Globus pallidus (tissue), 1 donor: ENCODE measurements at places on chromosomes 16 and 17.

GRCh38 chr17:81192386-81193050 lies 26.5 kb upstream of the AATK start:
- no peak for DNase-seq

DNA sequence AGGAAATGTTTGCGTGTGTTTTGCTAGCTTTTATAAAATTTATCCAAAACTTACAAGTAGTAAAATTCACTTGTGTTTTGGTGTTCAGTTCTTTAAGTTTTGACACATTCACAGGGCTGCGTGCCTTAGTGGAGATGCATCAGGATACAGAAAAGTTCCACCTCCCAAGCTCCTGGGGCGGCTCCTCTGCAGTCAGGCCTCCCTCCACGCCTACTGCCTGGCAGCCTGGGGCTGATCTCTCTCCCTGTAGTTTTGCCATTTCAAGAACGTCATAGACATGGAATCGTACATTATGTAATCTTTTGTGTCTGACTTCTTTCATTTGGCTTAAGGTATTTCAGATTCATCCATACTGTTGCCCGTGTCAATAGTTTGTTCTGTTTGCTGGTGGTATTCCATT lies 27.2 kb upstream of the IRF8 start:
- DNase-seq: no peak

GRCh38 chr17:17819561-17819995 lies 17.2 kb downstream of the SREBF1 start:
- DNase-seq: peak; percentile 71

DNA sequence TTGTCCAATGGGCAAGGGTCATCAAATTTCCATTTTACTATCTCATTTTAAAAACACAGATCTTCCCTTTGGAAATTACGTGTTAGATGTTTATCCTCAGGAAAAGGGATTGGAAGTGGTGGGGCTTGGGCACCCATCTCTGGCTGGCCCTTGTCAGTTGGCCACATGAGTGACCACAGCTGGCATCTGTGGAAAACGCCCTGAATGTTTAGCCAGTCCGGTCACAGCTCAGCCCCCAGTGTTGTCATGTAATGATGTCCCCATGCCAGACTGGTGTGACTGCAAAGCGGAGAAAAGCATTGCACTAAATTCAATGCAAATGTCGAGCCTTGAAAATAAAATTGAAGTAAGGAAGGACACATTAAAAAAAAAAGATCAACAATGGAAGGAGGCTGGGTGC lies 53.0 kb downstream of the TMC6 start:
- peak; percentile 86 for DNase-seq

- DNase-seq: no peak
Observed at GRCh38 chr17:81132770-81133723, 32.3 kb upstream of the PVALEF start.

- no peak for DNase-seq
Observed at GRCh38 chr16:64950262-64950661, 171.6 kb downstream of the CDH11 start.

- DNase-seq: no peak
Observed at GRCh38 chr16:1493746-1494094, 560 bp downstream of the TELO2 start.

DNA sequence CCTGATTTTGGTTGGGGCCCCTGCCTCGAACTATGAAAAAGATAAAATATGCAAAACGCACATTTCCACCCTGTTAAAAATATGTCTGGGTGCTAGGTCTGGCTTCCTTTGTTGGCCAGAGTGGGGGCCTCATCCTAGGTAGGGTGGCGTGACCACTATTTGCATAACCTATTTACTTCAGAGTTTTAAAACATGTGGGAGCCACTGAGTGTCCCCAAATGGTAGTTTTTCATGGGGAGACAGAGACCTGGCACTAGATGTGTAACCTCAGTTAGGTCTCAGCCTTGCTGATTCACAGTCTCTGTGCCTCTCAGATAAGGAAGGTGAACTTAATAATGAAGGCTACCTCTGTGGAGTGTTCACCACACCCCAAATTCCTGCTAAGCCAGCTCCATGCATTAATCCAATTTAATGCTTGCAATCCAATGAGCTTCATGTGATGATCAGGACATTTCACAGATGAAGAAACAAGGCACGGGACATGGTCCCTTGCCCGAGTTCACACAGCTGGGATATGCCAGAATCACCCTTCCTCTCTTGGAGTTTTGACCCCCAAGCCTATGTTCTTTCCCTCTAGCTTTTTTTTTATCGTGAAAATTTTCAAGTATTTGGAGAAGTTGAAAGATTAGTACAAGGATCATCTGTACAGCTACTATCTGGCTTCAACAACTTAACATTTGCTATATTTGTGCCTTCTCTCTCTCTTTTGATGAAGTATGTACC lies 103.4 kb downstream of the IRF8 start:
- DNase-seq: no peak

DNA sequence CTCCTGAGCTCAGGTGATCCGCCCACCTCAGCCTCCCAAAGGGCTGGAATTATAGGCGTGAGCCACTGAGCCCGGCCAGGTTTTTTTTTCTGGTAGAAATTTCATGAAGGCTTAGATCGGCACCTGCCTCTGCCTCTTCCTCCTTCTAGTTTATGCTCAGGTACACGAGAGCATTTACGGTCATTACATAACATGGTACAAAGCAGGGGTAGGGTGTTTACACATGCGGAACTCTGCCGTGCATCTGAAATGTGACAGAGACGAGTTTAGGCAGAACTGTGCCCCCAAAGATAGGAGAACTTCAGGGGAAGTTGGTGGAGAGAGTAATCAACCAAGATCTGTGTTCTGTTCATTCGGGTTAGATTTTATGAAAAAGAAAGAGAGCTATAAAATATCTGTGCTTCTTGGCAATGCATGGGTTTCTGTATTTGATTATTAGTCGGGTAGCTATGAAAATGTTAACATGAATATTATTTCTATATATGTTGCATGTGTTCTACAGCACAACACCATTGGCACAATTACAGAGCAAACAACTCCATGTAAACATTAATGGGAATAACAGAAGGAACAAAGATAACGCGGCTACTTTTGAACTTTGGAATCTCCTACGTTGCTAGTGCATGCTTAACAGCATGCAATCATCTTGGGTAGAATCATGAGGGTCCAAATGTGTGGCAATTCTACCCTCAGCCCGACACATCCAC lies 23.5 kb upstream of the MAP2K6 start:
- DNase-seq: no peak

GRCh38 chr17:19248151-19248927 lies 11.2 kb downstream of the EPN2 start:
- no peak for DNase-seq

DNA sequence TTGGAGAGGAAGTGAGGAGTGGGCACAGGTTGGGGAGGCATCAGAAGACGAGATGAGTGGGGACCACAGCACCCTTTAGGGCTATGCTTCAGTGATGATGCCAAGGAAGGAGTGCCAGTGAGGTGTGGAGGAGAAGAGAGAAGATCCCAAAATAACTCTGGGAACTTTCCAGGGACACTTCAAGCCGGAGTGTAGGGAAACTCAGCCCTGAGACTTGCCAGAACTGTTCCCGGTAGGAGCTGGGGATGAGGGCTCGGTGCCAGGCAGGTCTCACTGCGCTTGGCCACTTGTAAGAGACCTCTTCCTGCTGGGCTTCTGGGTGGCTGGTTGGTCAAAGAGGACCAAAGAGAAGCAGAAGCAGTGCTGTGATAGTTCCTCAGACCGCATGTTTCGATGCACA lies 63.6 kb downstream of the SHISA6 start:
- DNase-seq: no peak

DNA sequence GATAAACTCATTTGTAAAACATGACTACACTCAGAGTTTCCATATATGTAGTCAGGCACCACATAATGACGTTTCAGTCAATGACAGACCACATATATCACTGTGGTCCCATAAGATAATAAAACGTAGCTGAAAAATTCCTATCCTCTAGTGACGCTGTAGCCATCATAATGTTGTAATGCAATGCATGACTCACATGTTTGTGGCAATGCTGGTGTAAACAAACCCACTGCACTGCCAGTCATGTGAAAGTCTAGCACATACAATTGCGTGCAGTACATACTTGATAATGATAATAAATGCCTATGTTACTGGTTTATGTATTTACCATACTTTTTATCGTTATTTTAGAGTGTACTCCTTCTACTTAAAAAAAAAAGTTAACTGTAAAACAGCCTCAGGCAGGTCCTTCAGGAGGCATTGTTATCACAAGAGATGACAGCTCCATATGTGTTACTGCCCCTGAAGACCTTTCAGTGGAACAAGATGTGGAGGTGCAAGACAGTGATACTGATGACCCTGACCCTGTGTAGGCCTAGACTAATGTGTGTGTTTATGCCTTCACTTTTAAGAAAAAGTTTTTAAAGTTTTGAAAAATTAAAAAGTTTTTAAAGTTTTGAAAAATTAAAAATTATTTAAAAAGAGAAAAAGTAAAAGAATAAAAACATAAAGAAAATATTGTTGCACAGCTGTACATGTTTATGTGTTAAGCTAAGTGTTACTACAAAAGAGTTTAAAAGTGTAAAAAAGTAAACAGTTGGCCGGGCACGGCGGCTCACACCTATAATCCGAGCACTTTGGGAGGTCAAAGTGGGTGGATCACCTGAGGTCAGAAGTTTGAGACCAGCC lies 9.0 kb downstream of the STAT5B start:
- DNase-seq: no peak

DNA sequence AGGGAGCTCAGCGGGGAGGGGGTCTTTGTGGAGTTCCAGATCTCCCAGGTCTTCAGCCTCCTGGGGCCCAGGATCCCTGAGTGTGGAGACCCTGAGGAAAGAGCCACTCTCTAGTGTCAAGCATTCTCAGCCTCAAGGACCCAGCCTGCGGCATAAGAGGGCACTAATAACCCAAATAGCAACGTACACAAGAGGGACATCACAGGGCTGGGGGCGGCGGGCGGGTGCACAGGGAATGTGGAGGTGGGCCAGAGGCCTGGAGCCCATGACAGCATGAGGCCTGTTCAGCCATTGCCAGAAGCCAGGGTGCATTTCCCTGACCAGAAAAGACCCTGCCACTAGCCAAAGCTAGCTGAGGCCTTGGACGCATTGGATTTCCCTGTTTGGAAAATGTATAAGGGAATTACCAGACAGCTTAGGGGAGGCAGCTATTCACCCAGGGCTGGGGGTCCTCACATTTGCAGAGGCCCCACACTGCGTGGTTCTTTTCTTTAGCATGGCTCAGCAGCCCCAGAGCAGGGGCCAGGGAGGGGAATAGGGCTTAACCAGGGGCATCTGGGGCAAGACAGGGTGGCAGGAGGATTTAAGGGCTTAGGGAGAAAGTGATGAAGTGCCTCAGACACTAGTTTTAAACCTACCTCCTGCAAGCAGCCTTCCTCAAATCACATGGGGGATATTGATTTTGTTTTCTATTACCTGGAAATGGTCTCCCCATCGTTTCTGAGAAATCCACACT lies 13.5 kb upstream of the ALOX15B start:
- no peak for DNase-seq

GRCh38 chr16:23424292-23424958 lies 28.6 kb downstream of the COG7 start:
- DNase-seq: no peak

GRCh38 chr16:76059186-76059585 lies 218.0 kb upstream of the CNTNAP4 start:
- peak; percentile 42 for DNase-seq

DNA sequence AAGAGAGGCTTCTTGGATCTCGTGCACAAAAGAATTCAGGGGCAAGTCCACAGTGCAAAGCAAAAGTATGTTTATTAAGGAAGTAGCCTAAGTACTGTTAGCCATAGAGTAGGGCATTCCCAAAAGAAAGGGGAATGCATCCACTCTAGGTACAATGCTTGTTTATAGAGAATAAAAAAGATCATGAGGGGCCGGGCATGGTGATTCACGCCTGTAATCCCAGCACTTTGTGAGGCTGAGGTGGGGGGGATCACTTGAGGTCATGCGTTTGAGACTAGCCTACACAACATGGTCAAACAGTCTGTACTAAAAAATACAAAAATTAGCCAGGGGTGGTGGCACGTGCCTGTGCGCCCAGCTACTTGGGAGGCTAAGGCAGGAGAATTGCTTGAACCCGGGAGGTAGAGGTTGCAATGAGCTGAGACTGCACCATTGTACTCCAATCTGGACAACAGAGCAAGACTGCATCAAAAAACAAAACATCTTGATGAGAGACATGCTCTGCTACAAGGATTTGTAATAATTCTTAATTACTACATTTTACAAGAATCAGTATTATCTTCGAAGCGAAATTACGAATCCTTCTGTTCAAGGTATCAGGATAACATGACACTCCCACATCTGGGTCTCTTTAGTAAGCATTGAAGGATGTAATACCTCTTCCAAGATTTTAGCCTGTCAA lies 191.6 kb downstream of the CPPED1 start:
- no peak for DNase-seq

DNA sequence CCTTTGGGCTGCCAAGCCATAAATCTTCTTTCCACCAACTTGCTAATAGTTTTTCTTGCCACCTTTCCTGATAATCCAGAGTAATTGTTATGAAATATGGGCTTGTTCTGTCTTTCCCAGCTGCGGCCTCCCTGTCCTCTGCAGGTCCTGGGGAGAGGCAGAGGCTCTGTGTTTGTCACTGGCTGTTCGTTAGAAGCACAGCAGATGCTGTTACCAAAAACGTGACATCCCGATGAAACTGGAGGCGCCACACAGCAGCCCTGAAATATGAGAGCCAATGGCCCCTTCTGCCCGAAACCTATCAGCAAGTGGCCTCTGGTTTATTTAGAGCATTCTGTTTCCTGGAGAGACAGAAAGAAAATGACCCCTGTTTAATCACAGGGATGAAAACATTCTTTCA lies 115.1 kb upstream of the ANKFN1 start:
- DNase-seq: no peak

DNA sequence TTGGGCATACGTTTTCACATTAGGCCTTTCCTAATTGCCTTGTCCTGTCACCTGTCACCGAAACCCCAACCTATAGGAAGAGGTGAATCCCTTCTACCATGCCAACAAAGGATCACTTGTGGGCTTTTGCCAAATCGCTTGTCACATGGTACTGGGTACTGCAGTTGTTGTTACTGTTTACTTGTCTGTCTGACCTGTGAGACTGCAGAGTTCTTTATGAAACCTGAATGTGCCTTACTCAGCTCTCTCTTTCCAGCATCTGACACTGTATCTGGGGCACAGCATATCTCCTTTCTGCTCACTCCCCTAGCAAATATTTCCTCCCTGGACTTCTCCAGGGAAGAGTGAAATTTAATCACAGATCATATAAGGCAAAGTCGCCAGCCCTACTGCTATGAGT lies 1272.4 kb downstream of the CDH8 start:
- no peak for DNase-seq

GRCh38 chr16:13234999-13235398 lies 333.6 kb downstream of the SHISA9 start:
- no peak for DNase-seq

GRCh38 chr16:15452246-15452855 lies 18.0 kb downstream of the BMERB1 start:
- DNase-seq: no peak

- DNase-seq: no peak
Observed at GRCh38 chr16:84924331-84925091, 86.8 kb downstream of the ZDHHC7 start.

GRCh38 chr16:10868104-10868595 lies 8.9 kb upstream of the CIITA start:
- DNase-seq: no peak
